Activated CD4-positive, alpha-beta memory T cell treated with anti-CD3 and anti-CD28 coated beads, Interleukin-2, amount 10 ng/mL, durations not matched to agents 7 days and 5 days (primary cell): ENCODE measurements at places on chromosomes 3 and 15. TPM values are rescaled to one million over a fixed set of nuclear protein-coding genes. Genes with fewer than 3 reads are reported as not detected.
A peak's percentile ranks its signal among the peaks of the same experiment; 100 is the strongest.

Gene CATSPER2
- 4.7 TPM for total RNA-seq

GRCh38 chr15:99295840-99296239, 44.6 kb downstream of the LRRC28 start:
- no peak for DNase-seq

GRCh38 chr3:194937144-194937543, 251.5 kb downstream of the FAM43A start:
- no peak for DNase-seq

GRCh38 chr3:194224471-194225417, 88.8 kb downstream of the HES1 start:
- DNase-seq = no peak

- DNase-seq = peak; percentile 39
Observed at GRCh38 chr3:36911990-36912804, 32.7 kb downstream of the TRANK1 start.

- DNase-seq = no peak
Observed at GRCh38 chr3:156459434-156459833, 95.5 kb downstream of the SSR3 start.

Gene XCR1
- total RNA-seq = not detected

GRCh38 chr3:182241766-182242488, 530.2 kb downstream of the SOX2 start:
- DNase-seq = no peak

DNA sequence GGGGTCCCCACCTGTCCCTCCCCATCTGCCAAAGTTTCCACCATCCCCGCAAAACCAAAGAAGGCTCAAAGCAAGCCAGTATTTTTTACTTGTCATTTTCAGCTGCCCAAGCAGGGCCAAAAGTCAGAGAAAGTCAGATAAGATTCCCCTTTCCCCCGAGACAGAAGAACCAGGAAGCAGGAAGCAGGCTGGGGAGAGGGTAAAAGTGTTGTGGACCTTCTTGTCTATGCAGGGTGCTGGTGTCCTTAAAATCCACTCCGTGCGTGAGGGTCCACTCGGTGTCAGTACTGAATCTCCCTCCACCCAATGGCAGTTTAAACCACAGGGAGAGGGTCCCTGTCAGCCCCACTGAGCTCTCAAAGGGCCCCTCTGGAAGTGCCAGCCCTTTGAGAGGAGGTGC, 20.2 kb upstream of the RPL32 start:
- no peak for DNase-seq

- peak; percentile 56 for DNase-seq
Observed at GRCh38 chr3:100254168-100254777, 6.5 kb upstream of the TBC1D23 start.

GRCh38 chr15:66071160-66071920, 182.2 kb downstream of the MEGF11 start:
- no peak for DNase-seq

DNA sequence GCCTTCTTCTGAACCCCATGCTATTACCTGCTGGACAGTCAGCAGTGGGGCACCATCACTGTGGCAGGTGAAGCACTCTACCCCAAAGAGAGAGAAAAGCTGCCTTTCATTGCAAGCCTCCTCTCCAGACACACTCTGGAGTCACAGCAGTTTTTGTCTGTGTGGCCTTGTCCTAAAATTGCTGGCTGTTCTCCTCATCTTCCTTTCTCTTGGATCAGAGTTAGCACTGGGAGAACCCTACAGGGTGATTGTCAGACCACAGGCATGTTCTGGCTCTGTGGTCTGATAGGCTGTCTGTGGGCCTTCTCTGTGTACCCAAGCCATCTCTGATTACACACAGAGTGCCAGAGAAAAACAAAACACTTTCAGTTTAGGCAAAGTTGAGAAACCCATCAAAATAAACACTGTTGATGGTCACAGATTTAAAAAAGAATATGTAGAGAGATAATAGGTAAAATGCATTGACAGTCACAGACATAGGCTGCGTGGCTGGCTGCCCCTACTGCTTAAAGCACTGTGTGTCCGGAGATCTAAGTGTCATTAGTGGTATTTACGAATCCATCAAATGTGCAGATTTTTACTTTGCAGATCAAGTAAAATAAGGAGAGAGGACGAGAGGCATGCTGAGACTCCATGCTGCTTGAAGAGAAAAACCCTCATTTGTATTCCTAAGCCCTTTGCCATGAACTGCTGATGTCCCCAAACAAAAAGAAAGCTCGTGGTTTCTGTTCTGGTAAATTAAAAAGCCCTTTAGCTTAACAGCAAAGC, 689.9 kb downstream of the TUSC7 start:
- DNase-seq = no peak
